Bone marrow (tissue), 2 donors: ENCODE measurements at places on chromosomes 2 and 18.

- no peak for DNase-seq
These were observed 6.2 kb downstream of the APOB start for GRCh38 chr2:21037671-21038108.

DNA sequence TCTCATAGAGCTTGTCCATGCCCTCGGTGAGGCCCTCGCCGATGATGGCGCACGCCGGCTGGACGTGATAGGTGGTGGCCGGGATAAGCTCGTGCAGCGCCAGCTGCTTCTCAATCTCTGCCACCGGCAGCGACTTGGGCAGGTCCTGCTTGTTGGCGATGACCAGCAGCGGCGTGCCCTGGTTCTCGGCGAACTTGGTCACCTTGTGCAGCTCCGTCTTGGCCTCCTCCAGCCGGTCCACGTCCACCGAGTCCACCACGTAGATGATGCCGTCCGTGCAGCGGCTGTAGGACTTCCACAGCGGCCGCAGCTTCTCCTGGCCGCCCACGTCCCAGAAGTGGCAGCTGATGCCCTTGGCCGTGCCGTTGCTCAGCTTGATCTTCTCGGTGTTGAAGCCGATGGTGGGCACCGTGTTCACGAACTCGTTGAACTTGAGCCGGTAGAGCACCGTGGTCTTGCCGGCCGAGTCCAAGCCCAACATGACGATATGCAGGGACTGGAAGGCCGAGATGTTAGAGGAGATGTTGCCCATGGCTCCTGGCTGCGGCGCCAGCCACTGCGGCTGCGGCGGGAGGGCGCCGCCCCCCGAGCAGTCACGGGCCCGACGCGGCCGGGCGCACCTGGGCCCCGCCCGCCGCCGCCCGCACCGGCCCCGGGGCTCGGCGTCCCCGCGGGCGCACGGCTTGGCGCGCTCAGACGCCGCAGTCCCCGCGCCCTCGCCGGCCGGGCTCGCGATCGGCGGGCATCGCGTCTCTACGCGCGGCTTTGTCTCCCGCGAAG lies 636 bp downstream of the ARL4C start:
- DNase-seq = no peak

DNA sequence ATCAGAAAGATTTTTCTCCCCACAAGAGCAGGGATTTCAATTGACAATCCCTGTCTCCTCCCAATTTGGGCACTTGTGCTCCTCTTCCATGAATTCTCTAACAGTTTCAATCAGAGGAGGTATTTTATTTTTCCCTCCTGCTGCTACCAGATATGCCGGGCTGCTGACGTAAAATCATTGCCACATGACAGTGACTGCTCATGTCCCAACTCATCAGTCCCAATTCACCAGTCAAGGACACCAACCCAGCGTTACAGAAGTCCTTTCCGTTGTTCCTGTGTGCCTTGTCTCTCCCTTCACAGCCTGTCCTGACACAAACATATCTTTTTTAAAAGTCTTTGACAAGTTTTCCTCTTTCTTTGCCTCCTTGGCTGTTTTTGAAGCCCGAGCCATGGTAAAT lies 540.2 kb downstream of the LRP1B start:
- DNase-seq = no peak

- no peak for DNase-seq
These were observed 1.8 kb upstream of the ID2 start for GRCh38 chr2:8679827-8680731.

DNA sequence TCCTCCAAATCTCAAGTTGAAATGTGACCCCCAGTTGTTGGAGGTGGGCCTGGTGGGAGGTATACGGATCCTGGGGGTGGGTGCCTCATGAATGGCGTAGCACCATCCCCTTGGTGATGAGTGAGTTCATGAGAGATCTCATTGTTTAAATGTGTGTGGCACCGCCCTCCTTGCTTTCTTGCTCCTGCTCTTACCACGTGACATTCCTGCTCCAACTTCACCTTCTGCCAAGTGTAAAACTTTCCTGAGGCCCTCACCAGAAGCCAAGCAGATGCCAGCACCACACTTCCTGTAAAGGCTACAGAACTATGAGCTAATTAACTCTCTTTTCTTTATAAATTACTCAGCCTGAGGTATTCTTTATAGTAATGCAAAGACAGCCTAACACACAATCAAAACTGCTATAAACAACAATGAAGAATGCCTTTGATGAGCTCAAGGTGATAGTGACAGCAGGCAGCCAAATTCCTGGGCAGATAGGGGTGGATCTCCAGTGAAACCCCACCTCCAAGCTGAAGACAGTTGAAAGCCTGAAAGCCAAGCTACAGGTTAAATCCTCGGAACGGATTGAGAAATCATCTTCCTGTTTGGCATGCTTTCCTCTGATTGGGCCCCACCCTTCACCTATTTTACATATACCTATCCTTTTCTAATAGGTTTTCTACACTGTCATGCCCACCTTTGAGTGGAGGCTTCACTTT lies 26.9 kb downstream of the MCEE start:
- DNase-seq = no peak

GRCh38 chr2:165864296-165864695 lies 70.2 kb upstream of the GALNT3 start:
- DNase-seq = no peak

DNA sequence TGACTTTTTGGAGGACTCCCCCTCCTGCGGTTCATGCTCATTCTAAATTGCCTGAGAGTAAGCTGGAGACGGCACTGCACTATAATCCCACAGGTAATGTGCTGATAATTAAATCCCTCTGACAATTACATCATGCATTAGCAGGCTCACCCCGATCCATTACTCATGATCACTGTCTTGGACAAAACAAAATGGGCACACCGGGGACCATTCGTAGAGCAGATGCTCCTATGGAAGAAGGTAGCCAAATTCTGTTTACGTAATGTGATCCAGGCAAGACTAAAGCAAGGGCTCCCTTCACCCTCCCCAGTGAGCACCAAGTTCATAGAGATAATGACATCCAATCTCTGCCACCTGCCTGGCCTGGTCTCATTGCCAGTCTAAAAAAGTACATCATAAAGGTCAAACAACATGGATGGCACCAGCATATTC lies 657.1 kb upstream of the SOX11 start:
- DNase-seq = no peak

GRCh38 chr2:96156011-96156820 lies 11.0 kb upstream of the DUSP2 start:
- DNase-seq = no peak
